ENCODE measurements at places on chromosomes 13 and 19.

DNA sequence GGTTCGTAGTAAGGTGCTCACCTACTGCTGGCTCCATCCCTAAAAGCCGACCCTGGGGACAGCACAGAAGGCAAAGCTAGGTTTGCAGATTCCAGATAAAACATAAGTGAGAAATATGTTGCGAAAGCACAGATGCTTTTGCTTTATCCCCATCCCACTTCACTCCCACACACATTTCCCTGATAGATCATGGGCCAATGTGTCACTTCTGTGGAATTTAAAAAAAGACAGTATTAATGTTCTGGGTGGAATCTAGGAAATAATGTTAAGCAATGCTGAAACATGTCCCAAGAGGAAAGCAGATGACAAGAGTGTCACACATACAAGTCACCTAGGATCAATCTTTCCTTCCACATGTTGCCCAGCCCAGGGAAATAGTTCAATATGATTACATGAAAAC is 661.0 kb upstream of the MIR17HG start:
- no peak for DNase-seq

GRCh38 chr13:24865163-24865953 is 101.4 kb downstream of the RNF17 start:
- no peak for DNase-seq

GRCh38 chr19:45498411-45499195 is at the start of gene PPM1N:
Gene PPM1N (plus strand): TSS chr19:45498443. CDS start chr19:45498473, 30 bp downstream.
- peak; percentile 50 for DNase-seq

- no peak for DNase-seq
Measured at GRCh38 chr13:78317030-78317429, 286.3 kb downstream of the POU4F1 start.

DNA sequence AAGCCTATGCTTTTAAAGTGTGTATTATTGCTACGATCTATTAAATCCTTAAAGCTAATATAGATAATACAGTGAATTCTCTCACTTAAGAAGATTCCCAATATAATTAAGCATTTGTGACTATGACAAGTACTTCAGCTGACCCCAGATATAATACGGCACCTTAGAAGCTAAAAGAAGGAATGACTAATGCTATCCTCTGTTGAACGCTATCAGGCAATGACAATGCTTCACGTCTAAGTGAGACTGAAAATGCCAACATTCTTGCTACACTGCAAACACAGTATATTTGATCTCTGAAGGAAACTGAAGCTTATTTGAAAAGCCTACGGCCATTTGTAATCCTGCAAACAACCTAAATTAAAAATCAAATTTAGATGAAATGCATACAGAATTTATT is 19.7 kb downstream of the VWA8 start:
- DNase-seq = no peak

- no peak for DNase-seq
Measured at GRCh38 chr13:91368101-91368500, 20.6 kb downstream of the MIR17HG start.

- DNase-seq = no peak
Measured at GRCh38 chr13:75196147-75196837, 285.7 kb downstream of the TBC1D4 start.

- no peak for DNase-seq
Measured at GRCh38 chr13:84961023-84961422, 838.2 kb downstream of the SLITRK6 start.

- DNase-seq = no peak
Measured at GRCh38 chr19:46610851-46611770, 10.0 kb downstream of the CALM3 start.

GRCh38 chr13:33561627-33562026 is 256.3 kb upstream of the RFC3 start:
- no peak for DNase-seq

- DNase-seq = no peak
Measured at GRCh38 chr13:66344805-66345517, 885.2 kb downstream of the PCDH9 start.

DNA sequence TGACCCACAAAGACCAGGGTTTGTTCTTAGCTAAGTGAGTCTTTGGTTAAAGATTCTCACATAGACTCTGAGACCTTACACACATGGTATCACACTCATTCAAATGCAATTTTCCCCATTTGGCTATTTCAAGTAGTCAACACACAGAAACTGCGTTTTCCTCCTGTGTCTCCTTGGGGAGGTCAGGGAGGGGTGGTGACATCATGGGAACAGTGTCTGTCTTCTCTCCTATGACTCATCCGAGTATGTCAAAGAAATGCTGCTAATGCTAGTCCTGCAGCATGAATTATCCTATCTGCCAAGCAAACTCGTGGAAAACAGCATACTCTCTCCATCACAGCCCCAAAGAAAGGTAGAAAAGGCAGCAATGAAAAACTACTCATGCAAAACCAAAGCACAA is 100.2 kb downstream of the ENOX1 start:
- no peak for DNase-seq

DNA sequence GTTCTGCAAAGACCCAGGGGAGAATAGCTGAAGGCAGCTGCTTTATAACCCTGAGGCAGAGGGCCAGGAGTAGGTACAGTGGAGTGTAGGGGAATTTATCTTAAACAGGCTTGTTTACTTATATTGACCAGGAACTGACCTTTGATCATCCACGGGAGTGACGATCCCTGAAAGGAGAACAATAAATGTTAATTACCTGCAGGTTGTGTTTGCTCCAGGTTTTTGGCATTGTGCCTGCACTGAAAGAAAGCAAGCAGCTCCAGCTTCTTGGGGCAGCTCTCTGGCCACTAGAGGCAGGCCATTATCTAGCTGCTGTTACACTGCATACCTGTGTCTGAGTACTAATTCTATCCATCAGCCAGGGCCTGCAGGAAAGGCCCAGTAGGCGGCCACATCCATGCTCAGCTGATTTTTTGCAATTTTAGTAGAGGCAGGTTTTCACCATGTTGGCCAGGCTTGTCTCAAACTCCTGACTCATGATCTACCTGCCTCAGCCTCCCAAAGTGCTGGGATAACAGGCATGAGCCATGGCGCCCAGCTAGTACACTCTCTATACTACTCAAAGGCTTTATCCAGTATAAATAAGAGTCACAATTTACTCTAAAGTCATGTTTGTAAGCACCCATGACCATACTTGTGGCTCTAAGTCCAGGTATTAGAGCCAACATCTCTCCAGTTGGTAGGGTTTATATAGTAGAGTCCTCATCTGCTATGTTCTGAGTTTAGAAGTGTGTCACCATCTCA is 8.5 kb upstream of the ZNF91 start:
- no peak for DNase-seq

- no peak for DNase-seq
Measured at GRCh38 chr13:52849291-52850071, 1.0 kb upstream of the PCDH8 start.

DNA sequence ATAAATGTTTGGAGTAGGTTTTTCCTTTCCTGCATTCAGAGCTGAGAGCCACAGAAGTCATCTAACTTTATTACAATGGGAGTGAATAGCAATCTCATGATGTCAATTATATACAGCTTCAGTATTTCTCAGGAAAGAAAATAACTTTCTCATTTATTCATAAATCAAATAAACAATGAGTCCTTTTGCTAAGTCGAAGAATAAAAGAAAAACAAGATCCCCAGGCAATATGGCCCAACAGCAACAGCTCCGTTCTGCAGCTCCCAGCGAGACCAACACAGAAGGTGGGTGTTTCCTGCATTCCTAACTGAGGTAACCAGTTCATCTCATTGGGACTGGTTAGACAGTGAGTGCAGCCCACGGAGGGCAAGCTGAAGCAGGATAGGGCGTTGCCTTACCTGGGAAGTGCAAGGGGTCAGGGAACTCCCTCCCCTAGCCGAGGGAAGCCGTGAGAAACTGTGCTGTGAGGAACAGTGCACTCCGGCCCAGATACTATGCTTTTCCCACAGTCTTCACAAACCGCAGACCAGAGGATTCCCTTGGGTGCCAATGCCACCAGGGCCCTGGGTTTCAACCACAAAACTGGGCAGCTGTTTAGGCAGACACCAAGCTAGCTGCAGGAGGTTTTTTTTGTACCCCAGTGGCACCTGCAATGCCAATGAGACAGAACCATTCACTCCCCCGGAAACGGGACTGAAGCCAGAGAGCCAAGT is 128.2 kb downstream of the SLITRK1 start:
- DNase-seq = no peak

DNA sequence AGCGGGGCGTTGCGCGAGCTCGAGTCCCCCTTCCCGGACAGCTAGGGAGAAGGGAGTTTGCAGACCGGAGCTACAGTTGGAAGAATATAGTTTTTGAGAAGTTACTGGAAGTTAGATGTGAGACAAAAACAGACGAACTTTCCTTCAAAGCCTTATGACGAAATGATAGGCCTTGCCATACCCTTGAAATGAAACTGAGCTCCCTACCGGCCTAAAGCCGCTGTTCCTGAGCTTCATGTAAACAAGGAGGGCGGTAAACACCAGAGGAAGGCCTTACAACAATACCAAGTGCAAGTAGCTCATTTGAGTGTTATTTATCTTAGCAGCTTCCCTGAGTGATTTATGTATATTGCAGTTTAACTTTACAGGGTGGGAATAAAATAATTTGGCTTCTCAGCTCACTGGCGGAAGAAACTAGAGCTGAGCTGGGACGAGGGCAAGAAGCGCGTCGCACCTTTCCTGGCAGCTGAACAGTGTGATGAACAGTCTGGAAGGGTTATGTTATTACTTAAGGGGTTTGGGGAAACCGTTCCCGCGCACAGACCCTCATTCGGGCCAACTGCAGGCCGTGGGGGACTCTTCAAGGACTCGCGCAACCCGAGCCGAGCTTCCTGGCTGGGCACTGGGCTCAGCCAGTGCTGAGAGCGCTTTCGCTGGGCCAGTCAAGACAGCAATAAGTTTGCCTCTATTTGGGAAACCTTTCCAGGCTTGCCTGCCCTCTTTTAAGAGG is 111.2 kb downstream of the KCNRG start:
- no peak for DNase-seq

GRCh38 chr13:97387485-97387839 is 46.5 kb upstream of the RAP2A start:
- no peak for DNase-seq

DNA sequence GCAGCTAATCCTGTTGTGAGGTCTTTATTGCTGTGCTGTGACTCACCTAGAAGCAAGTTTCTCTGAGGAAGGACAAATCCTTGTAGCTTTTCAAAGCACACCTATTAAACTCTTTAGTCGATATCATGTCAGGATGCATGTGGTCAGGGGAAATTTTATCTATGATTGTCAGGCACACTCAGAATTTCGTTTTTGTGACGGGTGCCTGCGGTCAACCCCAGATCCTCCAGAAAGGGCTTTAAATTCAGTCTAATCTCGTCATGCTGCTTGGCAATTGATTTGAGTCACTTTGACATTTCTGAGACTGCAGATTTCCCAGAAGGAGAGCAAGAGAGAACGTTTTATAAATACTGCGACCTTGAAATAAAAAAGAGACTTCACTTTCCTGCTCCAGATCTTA is 316.9 kb downstream of the FGF9 start:
- DNase-seq = no peak

DNA sequence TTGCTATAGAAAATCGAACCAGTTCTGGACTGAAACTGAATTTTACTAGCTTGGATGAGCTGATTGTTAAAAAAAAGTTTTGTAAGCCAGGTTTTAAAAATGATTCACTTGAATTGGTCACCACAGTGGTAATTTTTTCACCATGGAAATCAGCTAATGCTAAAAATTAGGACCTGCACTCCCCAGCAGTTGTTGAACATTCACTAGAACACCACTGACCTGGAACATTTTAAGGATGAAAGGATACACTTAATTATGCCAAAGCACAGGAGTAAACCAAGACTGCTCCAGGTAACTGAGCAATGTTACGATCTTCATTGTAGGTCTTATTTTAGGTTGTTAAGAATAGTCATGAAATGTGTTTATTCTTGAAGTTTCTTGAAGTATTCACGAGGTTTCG is 1342.6 kb upstream of the SPRY2 start:
- DNase-seq = no peak
